Stimulated activated CD4-positive, alpha-beta T cell treated with anti-CD3 and anti-CD28 coated beads, Interleukin-12 subunit alpha, Interleukin-12 subunit beta, amount 100 ng/mL, for 4 hours (primary cell): ENCODE measurements at places on chromosomes 5 and 9.

GRCh38 chr9:28782630-28783029 lies 1209.3 kb upstream of the C9orf72 start:
- no peak for DNase-seq

GRCh38 chr5:113538313-113538712 lies 24.8 kb downstream of the YTHDC2 start:
- DNase-seq, result no peak

DNA sequence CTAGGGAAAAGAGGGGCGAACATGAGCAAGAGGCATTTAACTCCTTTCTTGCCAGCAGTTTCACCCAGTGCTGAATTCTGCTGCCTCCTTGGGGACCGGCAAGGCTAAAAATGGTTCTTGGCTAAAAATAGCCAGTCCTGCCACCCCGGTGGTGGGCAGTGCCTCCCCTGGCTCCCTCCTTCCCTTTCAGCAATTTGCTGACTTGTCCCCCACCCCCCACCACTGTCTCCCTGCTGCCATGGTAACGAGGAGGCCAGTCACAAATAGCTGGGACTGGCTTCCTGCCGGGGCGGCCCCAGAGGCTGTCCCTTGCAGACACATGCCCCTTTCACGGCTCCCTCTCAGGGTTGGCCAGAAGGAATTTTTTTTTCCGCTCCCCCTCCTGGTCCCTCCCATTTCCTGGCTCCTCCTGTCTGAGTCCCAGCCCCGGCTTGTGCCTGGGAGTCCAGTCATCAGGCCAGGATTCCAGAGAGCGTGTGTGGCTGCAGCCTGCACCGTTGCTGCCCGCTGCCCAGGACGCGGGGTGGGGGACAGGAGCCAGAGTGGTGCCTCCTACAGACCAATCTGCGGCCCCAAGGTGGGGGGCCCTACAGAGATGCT lies 130.3 kb downstream of the RGS3 start:
- DNase-seq, result no peak

GRCh38 chr9:94174164-94174563 lies 84.9 kb upstream of the ZNF169 start:
- no peak for DNase-seq

DNA sequence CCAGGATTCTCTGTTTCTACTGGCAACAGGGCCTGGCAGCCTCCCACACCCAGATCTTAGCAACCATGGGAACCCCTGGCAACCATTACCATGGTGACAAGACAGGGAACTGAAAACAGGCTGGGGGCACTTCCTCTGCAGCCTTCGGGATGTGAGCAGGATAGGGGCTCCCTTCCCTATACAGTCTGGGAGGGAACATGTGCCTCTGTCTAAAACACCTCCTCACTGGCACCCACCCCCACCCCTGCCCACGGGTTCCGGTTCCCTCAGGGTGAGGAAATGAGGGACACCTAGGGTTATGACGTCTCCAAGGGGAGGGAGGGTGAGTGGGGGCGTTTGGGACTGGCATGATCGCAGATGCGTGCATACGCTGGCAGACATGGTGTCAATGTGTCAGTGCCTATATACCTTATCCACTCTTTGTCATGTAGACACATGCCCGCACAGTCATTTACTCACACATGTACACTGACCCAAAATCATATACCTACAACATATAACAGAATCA lies 3.0 kb upstream of the DNAJB5 start:
- DNase-seq, result peak; percentile 43

DNA sequence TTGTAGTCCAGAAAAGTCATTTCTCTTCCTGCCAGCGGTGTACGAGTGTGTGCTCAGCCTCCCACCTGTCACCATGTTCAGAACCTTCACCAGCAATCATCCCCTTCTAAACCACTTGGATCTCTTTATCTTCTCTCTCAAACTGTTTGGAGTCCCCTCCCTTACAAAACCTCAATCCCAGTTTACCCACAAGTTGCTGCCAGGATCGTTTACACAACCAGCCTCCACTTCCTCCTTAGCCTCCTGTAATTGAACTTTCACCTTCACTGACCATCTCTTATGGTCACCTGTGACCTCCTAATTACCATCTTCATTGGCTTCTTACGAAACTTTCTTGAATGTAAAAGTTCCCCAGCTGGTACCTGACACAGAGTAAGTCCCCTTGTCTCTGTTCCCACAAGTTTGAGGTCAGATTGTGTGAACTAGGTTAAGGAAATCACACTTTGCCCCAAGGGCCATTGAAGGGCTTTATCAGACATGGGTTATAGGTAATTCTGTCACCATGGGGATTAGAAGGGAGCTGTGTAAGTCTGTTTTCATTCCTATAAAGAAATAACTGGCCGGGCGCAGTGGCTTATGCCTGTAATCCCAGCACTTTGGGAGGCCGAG lies 20.0 kb downstream of the RNF44 start:
- DNase-seq, result no peak

- DNase-seq, result no peak
These were observed 273.2 kb downstream of the SH3GL2 start for GRCh38 chr9:17852108-17852507.

DNA sequence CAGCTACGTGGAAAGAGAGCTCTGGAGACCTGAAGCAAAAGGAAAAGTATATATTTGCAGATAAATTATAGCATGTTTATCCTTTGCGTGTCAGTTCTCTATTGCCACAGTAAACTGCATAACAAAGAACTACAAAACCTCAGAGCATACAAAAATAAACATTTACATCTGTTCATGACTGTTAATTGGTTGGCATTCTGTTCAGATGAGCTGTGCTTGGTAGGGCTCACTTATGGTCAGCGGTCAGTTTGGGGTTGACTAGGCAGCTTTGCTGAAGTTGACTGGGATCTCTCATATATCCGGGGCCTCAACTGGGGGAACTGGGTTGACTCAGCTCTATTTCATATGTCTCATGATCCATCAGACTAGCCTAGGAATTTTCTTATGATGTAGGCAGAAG lies 257.7 kb downstream of the TLE1 start:
- no peak for DNase-seq

GRCh38 chr9:123941524-123942070 lies 11.7 kb upstream of the DENND1A start:
- no peak for DNase-seq

DNA sequence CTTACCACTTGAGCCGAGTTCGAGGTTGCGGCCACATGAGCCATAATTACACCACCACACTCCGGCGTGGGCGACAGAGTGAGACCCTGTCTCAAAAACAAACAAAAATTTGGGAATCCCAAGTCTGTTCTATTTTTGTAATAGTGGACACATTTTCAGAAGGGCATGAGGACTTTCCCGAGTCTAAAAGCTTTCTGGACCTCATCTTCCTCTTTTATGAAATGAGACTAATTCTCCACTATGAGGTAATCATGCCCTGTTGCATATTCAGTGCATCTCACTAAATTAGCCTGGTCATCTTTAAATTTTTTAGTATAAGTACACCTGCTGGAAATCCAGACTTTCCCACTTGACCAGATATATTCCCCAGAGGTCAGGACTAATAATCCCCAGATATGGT lies 55.7 kb downstream of the GGTA1 start:
- DNase-seq, result no peak

- no peak for DNase-seq
These were observed 725.3 kb upstream of the SEMA6A start for GRCh38 chr5:117299936-117300328.

DNA sequence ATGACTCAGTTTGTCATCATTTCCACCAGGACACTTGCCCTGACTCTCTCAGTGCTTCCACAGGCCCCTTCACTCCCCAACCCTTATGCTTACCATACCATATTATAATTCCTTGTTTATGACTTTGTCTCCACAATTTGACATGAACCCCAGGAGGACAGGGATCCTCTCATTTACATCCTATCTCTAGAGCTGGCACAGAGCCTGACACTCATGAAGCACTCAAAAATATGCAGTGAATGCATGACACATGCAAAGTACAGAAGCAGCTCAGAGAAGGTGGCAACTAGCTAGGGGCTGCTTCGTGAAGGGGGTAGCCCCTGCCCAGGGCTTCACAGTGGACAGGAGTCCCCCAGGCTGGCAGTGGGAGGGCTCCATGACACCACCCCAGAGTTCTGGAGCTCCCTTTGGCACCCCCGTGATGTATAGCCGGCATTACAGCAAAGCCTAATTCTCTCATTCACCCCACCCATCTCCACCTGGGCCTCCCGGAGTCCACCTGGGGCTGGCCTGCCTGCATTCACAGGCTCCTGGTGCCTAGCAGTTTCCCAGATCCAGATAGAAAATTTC lies 112.0 kb upstream of the SPOCK1 start:
- DNase-seq, result no peak

- no peak for DNase-seq
These were observed 486.6 kb downstream of the ARHGEF28 start for GRCh38 chr5:74112372-74113195.

GRCh38 chr5:1294835-1295649 lies at the start of gene TERT:
TSS of gene TERT (minus strand) at chr5:1295068. CDS start at chr5:1294989, 79 bp downstream.
- peak; percentile 92 for DNase-seq

GRCh38 chr5:126659805-126660482 lies 59.2 kb downstream of the PHAX start:
- no peak for DNase-seq

DNA sequence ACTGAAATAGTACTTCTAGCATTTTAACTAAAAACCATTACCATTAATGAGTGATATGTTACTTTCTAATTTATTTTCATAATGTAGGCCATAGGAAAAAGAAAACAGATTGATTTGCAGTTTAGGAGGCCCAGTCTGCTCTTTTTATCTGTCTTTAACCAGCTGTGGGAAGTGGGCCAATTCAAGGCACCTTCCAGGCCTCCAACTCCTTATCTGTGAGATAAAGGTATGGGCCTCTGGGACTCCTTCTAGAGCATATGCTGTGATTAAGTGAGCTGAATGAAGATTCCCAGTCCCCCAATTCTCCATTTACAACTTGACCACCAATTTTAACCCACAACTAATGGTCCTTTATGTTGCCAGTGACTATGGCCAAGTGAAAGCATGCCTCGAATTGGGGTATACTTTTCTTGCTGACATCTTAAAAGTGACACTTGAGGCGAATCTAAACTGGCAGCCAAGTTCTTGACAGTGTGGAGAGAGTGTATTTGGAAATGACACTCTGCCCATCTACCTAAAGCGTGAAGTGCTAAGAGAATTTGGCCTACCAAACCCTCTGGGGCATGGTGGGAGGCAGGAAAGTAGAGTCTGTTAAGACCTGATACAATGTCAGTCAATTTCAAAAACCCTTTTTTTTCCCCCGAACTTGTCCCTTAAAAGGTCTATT lies 88.3 kb downstream of the PIK3R1 start:
- DNase-seq, result no peak

- no peak for DNase-seq
These were observed 28.4 kb downstream of the TENT2 start for GRCh38 chr5:79640571-79641055.

- no peak for DNase-seq
These were observed 75.6 kb upstream of the SNCAIP start for GRCh38 chr5:122236270-122237040.

DNA sequence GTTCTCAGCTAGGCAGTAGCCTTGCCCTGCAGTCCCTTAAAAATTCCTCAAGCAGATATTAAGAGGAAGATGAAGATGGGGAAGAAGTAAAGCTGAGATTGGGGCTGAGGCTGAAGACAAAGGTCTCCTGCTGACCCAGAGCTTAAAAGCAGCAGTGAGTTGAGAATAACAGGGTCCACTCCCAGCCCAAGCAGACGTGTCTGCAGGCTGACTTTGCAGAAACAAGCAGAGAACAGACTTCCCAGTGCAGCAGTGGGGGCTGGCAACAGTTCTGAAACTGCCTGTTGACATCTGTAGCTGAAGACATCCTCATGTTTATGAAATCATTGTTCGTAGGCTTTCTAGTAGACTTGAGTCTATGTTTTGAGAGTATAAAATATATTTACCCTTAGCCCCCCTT lies 1.1 kb downstream of the CTXN3 start:
- no peak for DNase-seq

DNA sequence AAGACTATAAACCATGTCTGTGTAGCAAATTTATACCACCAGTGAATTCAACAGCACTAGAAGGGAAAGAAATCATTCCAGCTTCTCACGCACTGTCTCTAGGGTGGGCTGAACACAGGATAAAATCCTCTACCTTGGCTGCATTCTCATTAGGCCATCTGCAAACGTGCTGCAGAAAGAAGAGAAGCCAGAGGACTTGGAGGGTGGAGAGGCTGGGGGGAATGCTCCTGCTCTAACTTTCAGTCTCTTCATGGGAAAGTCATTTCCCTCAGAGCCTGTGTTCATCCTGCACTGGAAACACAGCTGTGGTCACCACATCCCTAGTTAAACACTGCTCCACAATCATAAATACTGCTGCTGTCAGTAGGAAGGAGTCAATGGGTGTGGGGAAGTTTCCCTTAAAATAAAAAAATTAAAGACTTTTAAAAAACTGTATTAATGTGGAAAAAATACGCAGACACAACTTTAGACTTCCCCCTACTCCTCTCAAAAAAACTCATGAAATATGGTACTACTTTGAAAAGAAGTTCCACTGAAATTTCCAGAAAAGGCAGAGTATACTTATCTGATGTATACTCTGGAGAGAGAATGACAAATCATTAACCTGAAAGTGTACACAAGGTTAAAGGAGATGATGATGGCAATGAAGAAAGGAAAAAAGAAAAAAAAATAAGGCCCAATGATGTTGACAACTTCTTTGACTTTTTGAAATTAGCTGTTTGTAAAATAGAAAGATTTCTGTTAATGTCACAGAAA lies 46.8 kb downstream of the LHFPL2 start:
- no peak for DNase-seq

GRCh38 chr9:70883963-70884793 lies 237.2 kb downstream of the TRPM3 start:
- no peak for DNase-seq

- DNase-seq, result no peak
These were observed 630.3 kb downstream of the ISL1 start for GRCh38 chr5:52013523-52013922.

DNA sequence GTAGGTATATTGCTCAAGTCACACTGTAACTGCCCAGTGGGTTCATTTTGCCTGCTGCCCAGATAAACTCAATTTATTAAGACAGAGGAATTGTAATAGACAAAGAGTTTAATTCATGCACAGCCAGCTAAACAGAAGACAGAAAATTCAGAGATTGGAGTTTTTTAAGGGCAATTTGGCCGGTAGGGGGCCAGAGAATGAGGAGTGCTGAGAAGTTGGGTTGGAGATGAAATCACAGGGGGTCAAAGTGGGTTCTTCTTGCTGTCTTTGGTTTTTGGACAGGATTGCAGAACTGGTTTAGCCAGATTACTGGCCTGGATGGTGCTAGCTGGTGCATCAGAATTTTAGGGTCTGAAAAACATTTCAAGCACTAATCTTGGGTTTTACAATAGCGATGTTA lies 20.7 kb upstream of the IL33 start:
- no peak for DNase-seq
